Heart right ventricle (tissue), 16 donors: ENCODE measurements at places on chromosomes 5 and 9.

DNA sequence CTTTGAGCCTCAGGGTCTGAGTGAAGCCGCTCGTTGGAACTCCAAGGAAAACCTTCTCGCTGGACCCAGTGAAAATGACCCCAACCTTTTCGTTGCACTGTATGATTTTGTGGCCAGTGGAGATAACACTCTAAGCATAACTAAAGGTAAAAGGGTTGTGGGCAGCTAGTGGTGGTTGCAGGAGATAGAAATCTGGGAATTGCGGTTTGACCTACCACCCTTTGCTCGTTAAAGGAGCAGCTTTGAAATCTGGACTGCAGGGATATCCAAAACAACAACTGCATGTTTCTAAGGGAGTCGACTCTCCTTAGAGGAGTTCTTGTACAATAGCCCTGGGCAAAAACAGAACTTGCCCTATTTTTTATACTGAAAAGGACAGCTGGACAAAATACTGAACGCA, 19.0 kb downstream of the ABL1 start:
- H3K4me1 ChIP-seq, result peaks cover 28% of the 10 kb centered on the region
- H3K27me3 ChIP-seq, result no peaks in the 10 kb centered on the region
- H3K36me3 ChIP-seq, result peaks cover 13% of the 10 kb centered on the region
- no peak for DNase-seq

DNA sequence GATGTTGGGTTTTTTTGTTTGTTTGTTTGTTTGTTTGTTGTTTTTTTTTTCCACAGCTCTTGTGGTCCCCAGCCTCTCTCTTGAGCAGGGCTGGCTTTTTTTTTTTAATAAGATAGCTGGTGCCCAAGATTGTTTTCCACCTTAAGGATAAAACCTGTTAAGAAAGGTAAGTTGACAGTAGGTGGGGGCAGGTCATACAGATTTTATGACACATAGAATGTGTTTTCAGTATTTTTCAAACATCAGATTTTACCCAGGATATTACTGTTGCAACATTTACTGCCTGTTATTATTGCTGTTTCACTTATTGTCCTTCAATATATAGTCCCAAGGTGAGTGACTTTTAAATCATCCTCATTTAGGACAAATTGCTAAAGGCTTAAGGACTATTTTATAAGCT, 3.9 kb upstream of the IL7R start:
- H3K27ac ChIP-seq, result no peak overlapping the region
- no peaks in the 10 kb centered on the region for H3K27me3 ChIP-seq
- peak overlapping the region; percentile 9 for H3K4me3 ChIP-seq
- H3K36me3 ChIP-seq, result no peaks in the 10 kb centered on the region

- no peak overlapping the region for H3K4me3 ChIP-seq
- DNase-seq, result no peak
- H3K27ac ChIP-seq, result no peak overlapping the region
- no peaks in the 10 kb centered on the region for H3K36me3 ChIP-seq
- H3K4me1 ChIP-seq, result no peaks in the 10 kb centered on the region
Observed at GRCh38 chr5:119948162-119948561, 318.8 kb downstream of the FAM170A start.

DNA sequence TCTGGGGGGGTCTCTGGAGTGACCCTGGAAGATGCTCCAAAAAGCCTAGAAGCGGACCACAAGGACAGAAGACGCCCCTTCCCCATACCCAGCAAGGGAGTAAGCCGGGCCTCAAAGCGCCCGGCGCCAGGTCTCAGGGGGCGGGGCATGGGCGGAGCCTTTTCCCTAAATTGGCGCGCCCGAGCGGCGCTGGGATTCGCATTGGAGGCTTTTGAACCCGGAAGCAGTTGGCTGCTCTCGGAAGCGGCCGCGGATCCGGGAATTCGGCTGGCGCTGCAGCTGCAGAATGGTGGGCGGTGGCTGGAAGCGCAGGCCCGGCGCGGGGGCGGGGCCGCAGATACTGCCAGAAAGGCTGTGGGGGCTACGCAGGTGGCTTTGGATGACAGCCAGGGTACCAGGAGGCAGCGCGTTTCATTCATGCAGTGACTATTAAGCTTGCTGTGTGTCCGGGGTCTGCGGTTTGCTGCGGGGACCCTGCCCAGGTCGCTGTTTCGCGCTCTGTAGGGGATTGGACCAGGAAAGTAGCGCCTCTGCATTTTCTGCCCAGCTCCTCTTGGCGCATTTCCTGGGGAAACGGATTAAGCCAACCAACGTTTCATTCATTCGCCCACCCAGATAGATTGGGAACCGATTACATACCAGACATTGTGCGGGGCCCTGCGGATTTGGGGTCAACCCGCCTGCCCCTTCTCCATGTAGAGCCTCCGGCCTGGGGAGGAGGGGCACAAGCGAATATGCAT, 83.0 kb upstream of the FREM1 start:
- peak overlapping the region; percentile 65 for H3K27ac ChIP-seq
- H3K4me3 ChIP-seq, result peak overlapping the region; percentile 58
- H3K36me3 ChIP-seq, result no peaks in the 10 kb centered on the region

DNA sequence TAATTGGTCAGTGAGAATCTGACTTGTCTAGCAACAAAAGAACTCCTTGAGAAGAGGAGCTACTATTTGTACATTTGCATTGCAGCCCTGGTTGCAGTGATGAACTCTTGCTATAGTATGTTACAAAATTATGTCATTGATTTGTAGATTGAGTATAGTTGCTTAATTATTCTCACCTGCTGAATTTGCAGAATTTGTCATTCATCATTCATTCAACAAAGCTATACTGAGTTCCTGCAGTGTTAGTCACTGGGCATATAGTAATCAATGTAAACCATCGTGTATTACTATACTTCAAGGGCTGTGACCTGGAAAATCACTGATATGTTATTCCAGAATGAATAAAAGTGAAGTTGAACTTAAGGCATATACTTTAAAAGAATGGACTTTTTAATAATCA, 50.1 kb downstream of the SLC1A3 start:
- no peaks in the 10 kb centered on the region for H3K27me3 ChIP-seq
- H3K4me3 ChIP-seq, result no peak overlapping the region
- H3K36me3 ChIP-seq, result no peaks in the 10 kb centered on the region
- peaks cover 61% of the 10 kb centered on the region for H3K4me1 ChIP-seq
- H3K27ac ChIP-seq, result no peak overlapping the region

DNA sequence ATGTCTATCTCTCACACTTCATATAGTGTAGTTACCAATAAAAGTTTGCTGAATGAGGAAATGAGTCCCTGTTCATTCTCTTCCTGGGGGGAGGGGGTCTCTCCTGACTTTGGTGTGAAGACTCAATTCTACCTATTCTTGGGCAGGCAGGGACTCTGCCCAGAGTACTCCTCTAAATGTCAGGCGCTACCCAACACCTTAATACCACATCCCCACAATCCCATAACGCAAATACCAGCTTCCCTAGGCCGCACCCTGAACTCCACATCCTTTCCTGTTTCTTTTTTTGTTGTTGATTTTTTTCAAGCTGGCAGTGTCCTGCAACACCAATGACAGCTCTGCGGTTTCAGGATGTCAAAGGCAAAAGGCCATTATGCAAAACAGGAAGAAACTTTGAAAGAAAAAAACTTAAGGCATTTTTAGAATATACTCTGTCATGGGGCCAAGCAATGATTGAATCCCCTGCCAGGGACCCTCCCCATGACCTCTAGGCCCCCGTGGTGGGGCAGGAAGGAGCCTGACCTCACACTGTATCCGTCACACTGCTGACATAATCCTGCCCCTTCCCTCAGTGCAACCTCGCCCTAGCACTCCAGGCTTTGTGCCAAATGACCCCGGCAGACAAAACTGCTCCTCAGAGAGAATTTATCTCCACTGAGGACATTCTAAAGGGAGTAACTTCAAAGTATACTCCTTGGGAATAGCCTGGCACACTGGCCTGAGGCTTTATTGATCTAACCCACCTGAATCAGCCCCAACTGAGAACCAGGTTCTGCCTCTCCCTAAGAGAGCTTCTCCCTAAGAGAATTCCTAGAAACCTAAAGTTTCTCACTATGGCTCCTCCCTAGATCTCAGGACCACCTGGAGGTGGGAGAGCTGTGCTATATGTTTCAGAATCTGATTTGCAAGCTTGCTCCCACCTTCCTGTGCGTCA, 8.0 kb downstream of the B4GALT1 start:
- peak overlapping the region; percentile 99 for H3K27ac ChIP-seq
- H3K4me1 ChIP-seq, result peaks cover 99% of the 10 kb centered on the region
- peak; percentile 91 for DNase-seq
- peak overlapping the region; percentile 14 for H3K4me3 ChIP-seq
- H3K27me3 ChIP-seq, result no peaks in the 10 kb centered on the region
- H3K36me3 ChIP-seq, result no peaks in the 10 kb centered on the region

DNA sequence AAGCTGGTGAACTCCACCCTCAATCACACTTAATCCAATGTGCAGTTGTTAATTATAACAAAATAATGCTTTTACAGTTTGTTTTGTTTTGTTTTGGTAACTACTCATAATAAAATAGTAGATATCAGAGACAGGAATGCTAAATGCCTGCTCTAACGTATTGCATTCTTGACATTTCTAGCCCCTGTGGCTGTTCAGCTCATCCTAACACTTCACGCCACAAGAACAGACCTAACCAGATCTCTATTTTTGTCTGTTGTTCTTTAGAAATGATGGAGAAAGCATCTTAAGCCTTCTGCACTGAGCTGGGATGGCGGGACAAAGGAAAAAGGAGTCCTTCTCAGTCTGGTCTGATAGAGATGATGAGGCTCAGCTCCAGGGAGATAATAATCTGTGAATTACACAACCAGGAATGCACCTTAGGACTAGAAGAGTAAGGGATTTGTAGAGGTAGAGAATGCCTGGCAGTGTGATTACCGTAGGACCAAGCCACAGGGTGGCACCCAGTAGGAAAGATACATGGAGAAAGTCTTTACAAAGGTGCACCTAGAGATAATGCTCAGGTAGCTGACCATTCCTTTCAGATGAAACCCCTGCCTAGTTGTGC, 628.8 kb downstream of the PDE4D start:
- H3K4me1 ChIP-seq, result peaks cover 27% of the 10 kb centered on the region
- no peaks in the 10 kb centered on the region for H3K36me3 ChIP-seq
- no peak for DNase-seq
- no peak overlapping the region for H3K4me3 ChIP-seq
- peak overlapping the region; percentile 50 for H3K27ac ChIP-seq

DNA sequence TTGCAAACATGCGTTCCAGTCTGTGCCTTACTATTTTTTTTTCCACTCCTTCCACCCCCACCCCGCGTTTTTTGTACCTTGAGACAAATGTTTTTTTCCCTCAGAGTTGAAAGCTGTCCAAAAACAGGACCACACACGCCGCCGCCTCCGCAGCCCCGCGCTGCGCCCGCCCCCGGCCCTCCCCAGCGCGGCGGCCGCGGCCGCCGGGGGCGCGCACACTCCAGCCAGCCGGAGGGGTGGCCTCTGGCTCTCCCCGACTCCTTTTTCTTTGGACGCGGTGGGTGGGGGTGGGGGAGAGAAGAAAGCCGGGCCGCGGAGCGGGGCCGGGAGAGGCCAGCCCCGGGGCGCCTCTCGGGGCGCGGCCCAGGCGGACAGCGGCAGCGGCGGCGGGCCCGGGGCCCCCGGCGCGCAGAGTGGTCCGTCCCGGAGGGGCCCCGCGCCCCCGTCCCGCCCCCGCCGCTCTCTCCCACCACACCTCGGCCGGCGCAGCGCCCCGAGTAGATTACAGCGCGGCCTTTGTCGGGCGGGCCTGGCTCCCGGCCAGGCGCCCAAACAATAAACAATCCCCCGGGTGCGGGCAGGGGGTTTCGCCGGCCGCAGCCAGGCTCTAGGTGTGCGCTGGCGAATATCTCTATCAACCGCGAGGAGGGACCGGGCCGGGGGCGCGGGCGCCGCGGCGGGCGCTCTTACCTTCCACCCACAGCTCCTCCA, 10.9 kb downstream of the PTCH1 start:
- H3K27ac ChIP-seq, result peak overlapping the region; percentile 97
- peak; percentile 68 for DNase-seq
- H3K4me1 ChIP-seq, result no peaks in the 10 kb centered on the region
- no peaks in the 10 kb centered on the region for H3K27me3 ChIP-seq
- H3K4me3 ChIP-seq, result peak overlapping the region; percentile 81

- no peaks in the 10 kb centered on the region for H3K27me3 ChIP-seq
- DNase-seq, result no peak
- no peak overlapping the region for H3K27ac ChIP-seq
- no peaks in the 10 kb centered on the region for H3K36me3 ChIP-seq
Observed at GRCh38 chr5:40778133-40778532, 20.0 kb downstream of the PRKAA1 start.

DNA sequence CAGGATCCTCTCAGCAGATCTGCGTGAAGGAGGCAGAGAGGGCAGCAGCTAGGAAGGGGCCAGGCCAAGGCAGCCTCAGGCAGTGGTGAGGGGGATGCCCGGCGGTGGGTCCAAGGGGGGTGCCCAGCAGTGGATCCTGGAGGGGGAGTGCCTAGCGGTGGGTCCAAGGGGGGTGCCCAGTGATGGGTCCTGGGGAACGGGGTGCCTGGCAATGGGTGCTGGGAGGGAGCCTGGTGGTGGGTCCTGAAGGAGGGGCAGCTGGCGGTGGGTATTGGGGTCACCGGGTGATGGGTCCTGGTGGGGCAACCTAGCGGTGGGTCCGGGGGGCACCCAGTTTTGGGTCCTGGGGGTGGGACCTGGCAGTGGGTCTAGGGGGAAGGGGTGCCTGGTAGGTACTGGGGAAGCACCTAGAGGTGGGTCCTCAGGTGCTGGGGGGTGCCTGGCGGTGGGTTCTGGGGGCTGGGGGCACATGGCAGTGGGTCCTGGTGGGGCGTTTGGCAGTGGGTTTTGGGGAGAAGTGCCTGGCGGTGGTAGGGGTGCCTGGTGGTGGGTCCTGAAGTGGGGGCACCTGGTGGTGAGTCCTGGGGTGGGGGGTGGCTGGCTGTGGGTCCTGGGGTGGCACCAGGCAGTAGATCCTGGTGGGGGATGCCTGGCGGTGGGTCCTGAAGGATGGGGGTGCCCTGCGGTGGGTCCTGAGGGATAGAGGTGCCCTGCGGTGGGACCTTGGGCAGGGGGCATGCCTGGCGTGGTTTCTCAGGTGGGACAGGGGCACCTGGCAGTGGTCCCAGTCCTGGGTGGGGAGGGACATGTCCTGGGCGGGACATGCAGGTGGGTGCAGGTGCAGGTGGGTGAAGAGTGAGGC, 1.9 kb downstream of the LRRC14B start:
- peak overlapping the region; percentile 97 for H3K27ac ChIP-seq
- peak overlapping the region; percentile 48 for H3K4me3 ChIP-seq
- H3K27me3 ChIP-seq, result peaks cover 8% of the 10 kb centered on the region
- H3K4me1 ChIP-seq, result peaks cover 77% of the 10 kb centered on the region
- H3K36me3 ChIP-seq, result no peaks in the 10 kb centered on the region
- no peak for DNase-seq

- no peaks in the 10 kb centered on the region for H3K36me3 ChIP-seq
- no peak for DNase-seq
- no peaks in the 10 kb centered on the region for H3K27me3 ChIP-seq
- H3K27ac ChIP-seq, result no peak overlapping the region
Observed at GRCh38 chr9:107018861-107019545, 156.0 kb downstream of the ZNF462 start.
